Osteocyte (in vitro differentiated cells): ENCODE measurements at places on chromosomes 6 and 20. TPM values are rescaled to one million over a fixed set of nuclear protein-coding genes. Genes with fewer than 3 reads are reported as not detected.

- DNase-seq: no peak
Observed at GRCh38 chr6:17932330-17932852, 55.0 kb downstream of the KIF13A start.

DNA sequence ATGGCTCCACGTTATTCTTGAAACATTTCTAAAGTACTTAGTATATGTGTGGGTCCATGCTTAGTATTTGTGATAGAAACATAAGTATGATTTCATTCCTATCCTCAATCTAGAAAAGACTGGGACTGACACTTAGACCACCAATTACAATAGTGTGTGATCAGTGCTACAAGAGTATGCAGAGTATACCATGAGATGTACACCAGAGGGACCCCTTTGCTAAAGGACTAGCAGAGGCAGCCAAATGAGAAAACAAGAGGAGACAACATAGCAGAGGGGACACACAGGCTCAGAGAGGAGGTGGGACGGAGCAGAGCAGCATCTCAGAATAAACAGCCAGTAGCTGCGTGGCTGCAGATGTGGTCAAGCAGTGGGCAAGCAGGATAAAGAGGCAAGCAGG, 21.0 kb downstream of the RMND1 start:
- peak; percentile 13 for DNase-seq

- no peak for DNase-seq
Observed at GRCh38 chr6:46538800-46539480, 47.7 kb upstream of the RCAN2 start.

- no peak for DNase-seq
Observed at GRCh38 chr20:50092436-50092835, 20.5 kb downstream of the UBE2V1 start.

DNA sequence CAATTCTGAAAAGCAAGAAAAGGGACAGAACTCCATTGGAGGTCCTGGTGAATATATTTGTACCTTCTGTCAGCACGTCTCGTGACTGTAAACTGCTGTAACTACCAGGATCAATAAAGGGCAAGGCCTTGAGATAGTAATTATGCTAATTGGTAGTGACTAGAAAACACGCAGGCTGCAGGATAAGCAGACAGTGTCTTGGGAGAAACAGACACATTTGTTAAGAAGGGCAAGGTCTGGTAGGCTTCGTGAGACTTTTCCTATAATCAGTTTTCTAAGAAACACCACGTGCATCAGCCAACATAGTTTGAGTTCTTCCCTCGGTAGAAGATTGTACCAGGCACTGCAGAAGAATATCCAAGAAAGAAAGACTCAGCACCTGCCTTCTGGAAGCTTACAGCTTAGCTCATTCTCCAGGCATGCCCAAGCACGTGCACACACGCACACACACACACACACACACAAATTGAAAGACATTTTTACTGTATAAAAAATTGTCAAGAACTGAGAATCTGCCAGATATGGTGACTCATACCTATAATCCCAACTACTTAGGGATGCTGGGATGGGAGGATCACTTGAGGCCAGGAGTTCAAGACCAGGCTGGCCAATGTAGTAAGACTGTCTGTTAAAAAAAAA, 167.0 kb upstream of the SASH1 start:
- DNase-seq: no peak

DNA sequence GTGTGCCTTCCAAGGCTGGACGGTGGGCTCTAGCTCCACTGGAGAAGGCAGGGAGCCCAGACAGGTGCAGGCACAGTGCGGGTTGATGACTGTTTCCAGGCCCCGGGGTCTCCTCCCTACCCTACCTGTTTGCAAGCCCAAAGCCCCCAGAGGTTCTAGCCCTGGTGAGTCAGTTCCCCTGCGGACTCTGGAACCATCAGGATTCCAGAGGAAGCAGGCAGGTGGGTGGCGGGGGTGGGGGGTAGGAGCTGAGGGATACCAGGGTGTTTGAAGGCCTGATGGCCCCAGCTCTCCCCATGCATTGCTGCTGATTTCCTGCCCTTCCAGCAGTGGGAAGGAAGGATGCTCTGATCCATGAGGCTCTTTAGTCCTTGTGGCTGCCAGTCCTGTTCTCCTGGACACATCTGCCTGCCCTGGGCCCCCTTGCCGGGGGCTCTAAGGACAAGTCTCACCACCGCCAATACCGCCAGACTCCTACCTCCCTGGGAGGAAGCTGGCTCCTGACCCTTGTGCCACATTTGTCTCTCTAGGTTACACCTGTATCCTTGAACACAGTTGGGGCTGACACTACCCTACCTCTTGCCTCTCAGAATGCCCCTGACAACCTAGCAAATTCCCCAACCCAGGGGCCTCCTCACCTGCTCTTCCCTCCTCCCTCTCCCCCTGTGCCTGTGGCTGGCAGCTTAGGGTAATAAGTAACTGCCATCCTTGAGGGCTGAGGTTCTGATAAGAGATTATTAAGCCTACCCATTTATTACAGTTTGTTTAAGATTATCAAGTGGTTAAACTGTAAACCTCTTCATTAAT, 21.7 kb downstream of the KCNK5 start:
- DNase-seq: no peak

- no peak for DNase-seq
Observed at GRCh38 chr6:165718491-165718891, 55.5 kb upstream of the PDE10A start.

DNA sequence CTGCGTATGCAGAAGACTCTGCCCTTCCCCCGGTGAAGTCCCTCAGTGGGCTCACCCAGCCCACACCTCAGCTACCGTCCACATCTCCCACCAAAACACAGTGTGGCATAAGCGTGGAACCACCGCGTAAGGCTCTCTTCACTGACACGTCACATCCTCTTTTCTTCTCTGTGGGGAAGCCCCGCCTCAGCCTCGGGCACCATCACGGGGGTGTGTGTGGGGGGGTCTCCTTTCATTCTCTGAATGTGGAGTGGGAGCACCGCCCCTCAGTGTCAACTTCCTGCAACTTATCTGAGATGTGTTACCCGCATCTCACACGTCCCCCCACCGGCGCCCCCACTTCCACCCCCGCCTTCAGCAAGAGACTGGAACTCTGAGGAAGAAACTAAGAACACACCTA, 388.4 kb upstream of the JARID2 start:
- DNase-seq: no peak

DNA sequence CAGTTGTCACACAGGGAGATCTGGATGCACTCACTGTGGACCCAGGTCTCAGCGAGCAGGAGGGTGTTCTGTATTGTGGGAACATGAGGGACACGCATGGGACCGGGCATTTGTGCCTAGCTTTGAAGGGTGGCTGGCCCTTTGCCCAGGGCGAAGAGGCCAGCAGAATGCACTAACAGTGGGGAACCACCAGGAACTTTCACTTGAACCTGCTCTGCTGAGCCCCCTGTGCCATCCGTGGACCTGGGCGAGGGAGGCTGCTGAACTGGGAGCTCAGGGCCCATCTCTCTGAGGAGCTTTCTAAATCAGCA, 1.2 kb upstream of the ULBP2 start:
- no peak for DNase-seq

- DNase-seq: no peak
Observed at GRCh38 chr6:11921751-11922150, 90.4 kb upstream of the HIVEP1 start.

DNA sequence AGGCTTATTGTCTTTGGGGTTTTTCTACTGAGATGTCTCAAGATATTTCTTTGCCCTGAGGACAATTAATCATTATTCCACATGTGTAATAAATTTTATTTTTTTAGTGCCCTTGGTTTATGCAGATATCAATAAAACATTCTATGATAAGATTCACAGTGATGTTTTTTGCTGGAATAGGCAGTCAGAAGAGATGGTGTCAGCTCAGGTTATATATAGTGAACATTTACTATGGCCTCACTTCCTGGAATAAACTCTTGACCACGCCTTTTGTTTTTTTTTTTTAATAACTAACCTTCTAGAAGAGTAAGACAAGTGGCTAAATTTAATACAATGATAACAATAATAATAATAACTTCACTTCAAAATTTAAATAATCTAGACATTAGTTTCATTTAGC, 209.7 kb downstream of the TRDN start:
- no peak for DNase-seq

DNA sequence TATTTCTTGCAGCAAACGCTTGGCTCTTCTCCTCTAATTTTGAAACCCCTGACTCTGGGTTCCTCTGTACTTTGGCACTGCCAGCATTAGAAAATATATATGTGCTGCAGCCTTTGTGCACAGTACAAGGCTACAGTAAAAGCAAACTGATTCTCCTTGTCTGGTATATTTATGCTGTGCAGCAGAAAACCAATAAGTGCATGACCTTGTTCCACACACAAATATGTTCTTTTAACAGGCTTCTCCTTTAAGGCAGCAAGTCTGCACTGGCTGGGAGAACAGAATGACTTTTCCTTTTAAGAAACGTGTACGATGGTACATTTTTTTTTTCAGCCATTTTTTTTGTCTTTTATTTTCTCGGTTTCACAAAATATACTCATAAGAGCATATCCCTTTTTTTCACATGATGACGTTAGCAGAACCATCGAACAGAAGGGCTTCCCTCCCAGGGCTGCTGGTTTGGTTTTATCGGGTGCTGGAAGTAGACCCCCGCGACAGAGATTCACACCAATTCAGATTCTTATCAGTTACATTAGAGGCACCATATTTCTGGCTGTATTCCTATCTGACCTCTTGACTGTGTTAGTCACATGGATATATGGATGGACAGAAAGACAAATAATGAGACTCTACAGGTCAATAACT, 129.9 kb upstream of the ARID1B start:
- no peak for DNase-seq

GRCh38 chr6:45822873-45823272, 192.8 kb downstream of the CLIC5 start:
- DNase-seq: no peak

DNA sequence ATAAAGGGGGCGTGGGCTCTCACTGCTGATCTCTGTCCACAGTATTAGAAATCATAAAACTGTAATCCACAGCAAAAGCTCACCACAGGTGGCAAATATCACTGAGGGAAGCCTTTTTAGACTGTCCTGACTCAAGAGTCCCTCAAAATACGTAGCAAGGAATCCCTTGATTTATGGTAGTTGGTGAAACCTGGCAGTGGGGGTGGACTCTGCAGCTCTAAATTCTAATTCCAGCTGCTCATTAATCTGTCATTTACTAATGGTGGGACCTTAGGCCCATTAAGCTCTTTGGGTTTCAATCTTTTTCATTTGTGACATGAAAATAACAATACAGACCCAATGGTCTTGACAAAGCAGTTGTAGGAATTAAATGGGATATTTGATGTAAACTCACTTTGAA, 32.3 kb downstream of the GMDS start:
- no peak for DNase-seq

- no peak for DNase-seq
Observed at GRCh38 chr6:12418946-12419345, 128.8 kb downstream of the EDN1 start.

DNA sequence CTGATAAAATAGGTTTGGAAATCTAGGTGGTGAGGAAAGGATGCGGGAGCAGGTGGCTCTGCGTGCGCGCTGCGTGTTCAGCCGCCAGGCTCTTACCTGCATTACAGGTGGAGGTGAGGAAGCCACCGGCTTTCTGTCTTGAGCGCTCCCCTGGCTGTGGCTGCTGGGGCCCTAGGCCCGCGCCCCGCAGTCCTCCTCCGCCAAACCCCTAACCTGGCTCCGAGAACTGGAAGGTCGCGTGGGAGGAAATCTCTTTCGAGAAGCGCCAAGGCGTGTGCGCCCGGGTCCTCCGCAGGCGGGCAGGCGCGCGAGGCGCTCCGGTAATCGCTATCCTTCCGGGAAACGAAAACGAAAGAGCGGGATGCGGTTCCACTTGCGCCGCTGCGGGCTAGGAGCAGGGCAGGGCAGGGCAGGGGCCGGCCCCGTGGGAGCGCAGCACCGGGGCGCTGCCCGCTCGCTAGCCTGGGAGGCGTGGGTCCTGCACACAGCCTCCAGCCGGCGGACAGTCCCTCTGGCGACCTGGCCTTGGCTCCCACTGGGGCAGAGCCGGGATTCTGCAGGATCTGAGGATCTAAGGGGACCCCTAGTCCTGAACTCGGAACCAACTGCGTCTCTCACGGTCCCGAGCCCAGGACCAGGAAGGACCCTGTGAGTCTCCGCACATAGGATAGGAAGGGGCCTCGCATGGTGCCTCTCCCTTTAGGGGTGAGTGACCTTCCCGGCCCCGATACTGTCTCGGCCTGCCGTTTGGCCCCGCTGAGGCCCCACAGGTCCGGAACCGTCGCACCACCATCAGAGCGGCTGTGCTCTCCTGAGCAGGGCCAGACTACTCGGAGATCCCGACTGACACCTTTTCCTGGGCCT, at the start of gene ETV7:
ETV7 (minus strand) TSS at position 230 of the 864 bp plus-strand sequence; CDS start at position 102, 128 bp downstream.
- no peak for DNase-seq

- DNase-seq: no peak
Observed at GRCh38 chr6:44074813-44075646, 52.2 kb downstream of the MRPL14 start.

DNA sequence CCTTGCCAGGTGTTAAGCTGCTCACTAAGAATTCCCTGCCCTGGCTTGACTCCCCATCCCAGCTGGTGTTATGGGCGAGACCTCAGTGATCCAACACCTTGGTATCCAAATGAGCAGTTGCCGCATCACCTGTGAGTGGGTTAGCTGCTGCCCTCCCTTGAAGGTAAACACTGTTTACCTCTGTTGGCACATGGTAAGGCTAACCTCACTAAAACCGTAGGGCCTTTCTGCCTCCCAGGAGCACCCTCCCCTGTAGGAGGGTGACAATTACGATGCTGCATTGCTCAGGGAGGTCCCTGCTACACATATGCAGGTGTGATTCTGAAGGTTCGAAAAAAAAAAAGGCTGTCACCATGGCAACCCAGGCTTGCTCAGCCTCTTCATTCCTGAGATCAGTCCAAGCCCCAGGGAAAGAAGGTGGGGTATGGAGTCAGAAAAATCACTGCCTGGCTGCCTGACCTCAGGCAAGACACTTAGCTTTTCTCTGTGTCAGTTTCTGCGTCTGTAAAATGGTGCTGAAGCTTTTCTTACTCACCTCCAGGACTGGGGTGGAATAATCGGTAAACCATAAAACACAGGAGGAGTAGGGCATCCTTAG, 19.5 kb downstream of the PNPLA1 start:
- no peak for DNase-seq

- DNase-seq: peak; percentile 60
Observed at GRCh38 chr6:29995340-29995777, 53.0 kb downstream of the HLA-A start.

- no peak for DNase-seq
Observed at GRCh38 chr6:15096894-15097837, 148.7 kb upstream of the JARID2 start.

GRCh38 chr6:6760002-6760401, 171.5 kb downstream of the LY86 start:
- no peak for DNase-seq

DNA sequence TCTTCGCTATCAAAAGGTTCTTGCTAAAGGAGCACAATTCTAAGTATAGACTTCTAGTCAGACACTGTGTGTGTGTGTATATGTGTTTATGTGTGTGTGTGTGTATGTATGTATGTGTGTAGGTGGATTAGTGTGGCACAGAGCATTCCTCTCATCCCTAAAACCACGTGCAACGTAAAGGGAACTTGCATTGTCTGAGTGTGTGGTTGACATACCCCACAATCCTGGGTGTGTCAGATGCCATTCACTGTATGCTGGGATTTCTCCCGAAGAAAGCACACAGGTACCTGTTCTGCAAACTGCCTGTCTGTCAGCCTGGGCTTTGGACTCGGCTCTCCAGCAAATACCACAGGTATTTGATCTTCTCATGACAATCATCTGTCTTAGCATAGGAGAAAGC, 42.3 kb upstream of the TBC1D7 start:
- no peak for DNase-seq

The RAB5IF gene
- total RNA-seq: 65.2 and 69.4 TPM in 2 replicates

The CHRNA4 gene
- not detected in 2 replicates for total RNA-seq

The DEK gene
- total RNA-seq: 62.1 and 65.5 TPM in 2 replicates

The TREML1 gene
- not detected in 2 replicates for total RNA-seq

The DAAM2 gene
- 87.2 and 92.1 TPM in 2 replicates for total RNA-seq

The TTBK1 gene
- 0.05 and 0.08 TPM in 2 replicates for total RNA-seq

The PHACTR1 gene
- 1.0 and 1.6 TPM in 2 replicates for total RNA-seq

The HLA-DRA gene
- not detected in 2 replicates for total RNA-seq

The SRSF12 gene
- 3.7 TPM in 2 replicates for total RNA-seq
